PC-3 (cell line): ENCODE measurements at places on chromosomes 2 and 18.

DNA sequence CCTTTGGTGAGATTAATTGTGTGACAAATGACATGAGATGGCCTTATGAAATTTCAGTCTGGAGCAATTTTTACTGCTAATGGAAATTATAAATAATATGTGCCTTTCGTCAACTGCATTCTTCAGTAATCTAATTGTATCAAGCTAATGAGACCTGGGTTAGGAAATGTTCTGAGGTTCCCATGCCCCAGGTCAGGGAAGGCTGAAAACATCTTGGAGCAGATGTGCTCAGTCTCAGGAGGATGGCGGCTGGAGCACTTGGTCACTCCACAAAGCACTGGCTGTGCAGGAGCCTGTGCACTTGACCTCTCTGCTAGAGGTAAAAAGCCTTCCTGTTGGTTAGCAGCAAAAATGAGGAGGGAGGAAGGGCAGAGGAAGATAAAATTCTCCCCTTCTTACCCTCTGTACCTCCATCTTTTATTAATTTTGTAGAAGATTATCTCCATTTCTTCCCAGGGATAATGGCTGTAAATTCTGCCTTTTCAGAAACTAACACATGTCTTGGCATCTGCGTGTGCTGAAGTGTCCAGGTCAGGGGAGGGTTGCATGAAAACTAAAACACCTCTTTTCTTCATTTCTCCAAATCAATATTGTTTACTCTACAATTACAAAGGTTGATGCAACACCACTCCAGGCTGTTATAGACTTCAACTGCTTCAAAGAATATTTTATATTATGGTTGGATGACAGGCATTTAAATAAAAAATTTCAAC is 1606.4 kb upstream of the ACVR2A start:
- no peak for DNase-seq

DNA sequence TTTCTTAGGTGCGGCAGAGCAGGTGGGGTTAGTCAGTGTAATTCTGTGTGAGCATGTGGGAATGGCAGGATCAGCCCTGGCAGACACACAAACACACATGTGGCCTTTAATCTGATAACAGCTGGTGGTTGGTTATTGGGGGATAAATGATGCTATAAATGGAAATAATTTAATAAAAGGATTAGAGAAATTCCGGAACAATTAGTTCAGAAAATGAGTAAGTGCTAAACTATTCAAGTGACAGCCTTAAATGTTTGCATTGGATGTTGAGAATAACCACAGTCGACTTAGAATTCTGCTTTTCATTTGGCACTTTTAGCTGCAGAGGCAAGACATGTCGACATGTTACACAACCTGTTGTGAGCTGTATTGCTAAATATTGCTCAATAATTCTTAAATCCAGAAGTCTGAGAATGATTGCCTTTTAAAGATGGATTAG is 7.2 kb downstream of the SMYD1 start:
- peak; percentile 77 for DNase-seq

GRCh38 chr18:49170925-49171505 is 220.2 kb upstream of the SMAD7 start:
- no peak for DNase-seq

GRCh38 chr2:85770369-85770768 is 16.6 kb downstream of the ATOH8 start:
- no peak for DNase-seq

DNA sequence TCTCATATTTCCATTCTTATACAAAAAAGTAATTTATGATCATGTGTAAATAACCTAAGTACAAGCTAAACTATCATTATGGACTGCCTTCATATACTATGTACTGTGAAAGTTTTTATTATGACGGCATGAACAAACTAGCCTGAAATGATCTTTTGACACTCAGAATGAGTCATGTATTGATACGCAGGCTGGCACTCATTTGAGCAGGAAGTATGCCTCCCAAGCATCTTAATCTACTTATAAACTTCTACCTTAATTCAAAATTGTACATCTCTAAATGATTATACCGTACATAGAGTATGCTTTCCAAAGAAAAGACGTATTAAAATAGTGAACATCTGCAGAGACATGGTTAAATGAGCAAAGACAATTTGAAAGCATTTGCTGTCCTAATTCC is 207.1 kb upstream of the SPOPL start:
- peak; percentile 24 for DNase-seq

GRCh38 chr2:239944694-239945551 is 80.2 kb downstream of the NDUFA10 start:
- no peak for DNase-seq

- peak; percentile 44 for DNase-seq
These were observed 11.4 kb upstream of the TRAPPC8 start for GRCh38 chr18:31954349-31954748.

GRCh38 chr2:86300496-86300895 is 36.9 kb downstream of the REEP1 start:
- DNase-seq: no peak

DNA sequence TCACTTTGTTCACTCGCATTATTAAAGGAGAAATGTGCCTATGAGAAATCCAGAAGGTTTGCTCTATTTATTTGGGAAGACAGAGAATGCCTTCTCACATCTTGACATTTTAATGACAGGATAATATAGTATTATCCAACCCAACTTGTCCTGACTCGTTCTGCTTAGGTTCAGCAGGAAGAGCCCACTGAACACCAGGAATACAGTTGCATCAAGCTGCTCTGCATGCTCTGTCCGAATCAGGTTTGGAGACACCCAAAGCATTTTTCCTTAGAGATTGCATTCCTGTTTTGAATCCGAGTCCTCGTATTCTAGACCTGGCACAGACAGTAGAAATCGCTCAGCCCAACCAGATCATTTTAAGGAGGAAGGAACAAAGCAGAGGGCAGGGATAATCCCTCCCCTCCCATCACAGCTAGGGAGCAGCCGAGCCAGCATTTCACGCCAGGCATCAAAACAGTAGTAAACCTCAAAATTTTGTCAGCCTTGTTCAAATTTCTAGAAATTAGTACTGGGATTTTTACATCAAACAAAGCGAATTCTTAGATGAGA is 837.4 kb upstream of the ID2 start:
- no peak for DNase-seq

- DNase-seq: no peak
These were observed 27.6 kb upstream of the TMBIM1 start for GRCh38 chr2:218319813-218320365.

DNA sequence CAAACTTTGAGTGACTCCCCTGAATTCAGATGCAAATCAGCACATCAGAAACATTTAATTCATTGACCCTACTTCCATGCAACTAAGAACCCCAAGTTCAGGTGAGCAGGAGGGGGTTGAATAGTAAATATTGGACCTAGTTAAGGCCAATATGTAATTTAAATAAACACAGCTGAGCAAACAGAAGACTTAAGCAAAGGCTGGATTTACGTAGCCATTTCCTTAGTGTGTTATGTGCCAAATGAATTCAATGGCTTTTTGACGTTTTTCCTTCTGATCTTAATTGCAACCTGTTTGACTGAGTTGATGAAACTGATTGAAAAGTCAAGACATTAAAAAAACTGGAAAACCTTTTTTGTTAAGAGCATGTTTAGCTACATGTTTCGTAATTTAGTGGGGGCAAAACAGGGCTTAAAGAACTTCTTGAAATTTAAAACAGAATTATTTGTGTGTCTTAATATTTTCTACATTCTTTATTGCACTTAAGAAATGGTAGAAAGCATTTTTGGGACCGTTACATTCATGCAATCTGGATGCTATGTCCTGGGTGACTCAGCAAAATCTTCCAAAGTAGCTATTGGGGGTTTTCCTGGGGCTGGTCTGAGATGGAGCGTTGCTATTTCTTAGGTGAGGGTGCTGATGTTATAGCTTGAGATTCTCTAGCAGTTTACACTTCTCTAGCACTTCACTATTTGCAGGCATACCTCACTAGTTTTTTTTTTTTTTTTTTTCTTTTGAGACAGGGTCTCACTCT is 25.5 kb upstream of the KCNE4 start:
- DNase-seq: peak; percentile 29

DNA sequence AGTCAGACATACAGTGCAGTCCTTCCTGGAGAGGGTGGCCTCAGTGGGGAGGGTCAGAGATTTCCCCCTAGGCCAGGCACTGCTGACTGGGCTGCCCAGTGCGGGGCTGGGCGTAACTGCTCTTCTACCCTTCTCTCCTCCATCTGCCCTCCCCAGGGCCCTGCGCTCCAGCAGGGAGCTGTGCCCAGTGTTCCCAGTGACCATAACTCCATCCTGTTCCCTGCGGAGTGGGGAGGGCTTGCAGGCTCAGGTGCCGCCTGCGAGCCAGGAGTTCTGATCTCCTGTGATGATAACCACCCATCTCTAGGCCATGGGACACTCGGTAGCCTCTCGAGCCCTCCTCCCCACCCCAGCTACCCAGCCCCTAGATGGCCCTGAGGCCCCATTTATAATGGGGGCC is 107.6 kb downstream of the SMAD7 start:
- DNase-seq: no peak

DNA sequence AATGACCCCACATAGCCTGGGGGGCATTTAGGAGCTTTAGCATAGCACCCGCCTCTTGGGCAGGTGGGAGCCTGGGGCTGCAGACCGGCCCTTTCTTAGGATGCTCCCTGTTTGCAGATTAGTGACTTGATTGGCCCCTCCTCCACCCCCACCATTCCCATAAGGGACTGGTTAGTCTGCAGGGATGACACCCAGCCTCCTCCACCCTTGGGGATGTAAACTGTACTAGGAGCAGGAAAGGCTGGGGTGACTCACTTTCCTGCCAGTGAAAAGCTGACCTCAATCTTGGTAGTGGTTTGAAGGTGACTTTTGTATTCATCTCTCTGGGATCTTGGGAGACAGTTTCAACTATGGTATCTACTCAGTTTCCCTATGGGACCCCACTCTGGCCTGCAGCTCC is 24.2 kb downstream of the CTIF start:
- DNase-seq: peak; percentile 39

- peak; percentile 71 for DNase-seq
These were observed 318.2 kb downstream of the RND3 start for GRCh38 chr2:150169237-150169629.

GRCh38 chr18:5173646-5174045 is 23.4 kb downstream of the AKAIN1 start:
- DNase-seq: no peak
